ENCODE measurements at places on chromosomes 1 and 21.

- no peak for DNase-seq
Observed at GRCh38 chr1:90605070-90605469, 112.0 kb downstream of the BARHL2 start.

- no peak for DNase-seq
Observed at GRCh38 chr1:210850556-210850955, 283.4 kb downstream of the KCNH1 start.

- no peak for DNase-seq
Observed at GRCh38 chr1:41850029-41850428, 68.7 kb downstream of the HIVEP3 start.

DNA sequence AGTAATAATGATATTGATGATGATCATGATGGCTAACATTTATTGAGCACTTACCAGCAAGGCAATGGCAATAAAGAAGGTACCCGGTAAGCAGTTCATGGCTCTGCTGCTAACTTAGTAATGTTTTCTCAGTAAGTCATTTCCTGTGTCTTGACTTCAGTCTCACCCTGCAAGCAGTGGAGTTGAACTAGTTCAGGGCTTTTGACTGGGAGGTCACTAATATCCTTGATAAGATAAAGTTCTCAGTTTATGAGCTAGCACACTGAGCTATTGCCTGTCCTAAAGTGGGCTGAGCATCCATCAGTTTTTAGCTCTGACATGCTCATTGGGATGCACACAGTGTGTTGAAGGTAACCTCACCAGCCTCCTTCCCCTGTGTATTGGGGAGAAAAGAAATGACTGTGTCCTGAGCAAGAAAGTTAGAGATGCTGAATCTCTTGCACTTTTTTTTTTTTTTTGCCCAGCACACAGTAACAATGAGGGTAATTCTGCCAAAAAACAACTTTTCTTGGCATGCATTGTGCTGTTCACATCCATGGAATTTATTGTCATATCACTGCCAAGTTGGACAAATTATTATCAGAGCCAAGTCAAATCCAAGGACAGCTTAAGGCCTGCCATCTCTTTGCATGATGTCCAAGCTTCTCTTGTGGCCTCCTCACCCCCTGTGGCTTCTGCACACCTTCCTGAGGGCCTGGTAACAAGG is 55.5 kb upstream of the GADD45A start:
- DNase-seq: no peak

DNA sequence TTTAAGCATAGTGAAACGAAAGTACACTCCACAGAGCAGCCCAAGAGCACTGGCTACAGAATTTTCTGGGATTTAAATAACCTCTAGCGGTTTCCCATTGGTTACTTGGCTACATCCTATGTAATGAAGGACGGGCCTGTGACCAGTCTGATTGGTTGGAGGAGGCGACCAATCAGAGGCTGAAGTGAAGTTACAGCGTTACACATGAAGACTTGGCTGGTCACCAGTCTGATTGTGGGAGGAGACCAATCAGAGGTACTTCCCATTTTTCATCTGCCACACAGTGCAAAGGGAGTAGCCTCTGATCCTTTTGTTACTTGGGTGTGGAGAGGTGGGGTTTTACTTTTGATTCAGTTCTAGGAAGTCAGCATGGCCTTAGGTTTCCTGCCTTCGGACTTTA is 142.7 kb upstream of the SERTAD4 start:
- DNase-seq: no peak

- DNase-seq: no peak
Observed at GRCh38 chr1:168673974-168674683, 54.9 kb downstream of the DPT start.

DNA sequence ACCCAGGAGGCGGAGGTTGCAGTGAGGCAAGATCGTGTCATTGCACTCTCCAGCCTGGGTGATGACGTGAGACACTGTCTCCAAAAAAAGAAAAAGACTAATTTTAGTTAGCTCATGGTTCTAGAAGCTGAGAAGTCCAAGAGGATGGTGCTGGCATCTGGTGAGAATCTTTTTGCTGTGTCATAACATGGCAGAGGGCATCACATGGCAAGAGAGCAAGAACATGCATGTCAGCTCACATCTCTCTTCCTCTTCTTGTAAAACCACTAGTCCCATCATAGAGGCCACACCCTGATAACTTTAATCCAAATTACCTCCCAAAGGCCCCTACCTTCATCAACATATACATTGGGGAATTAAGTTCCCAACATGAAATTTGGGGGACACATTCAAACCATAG is 13.8 kb upstream of the CNN3 start:
- DNase-seq: no peak

- no peak for DNase-seq
Observed at GRCh38 chr21:35489389-35489980, 440.4 kb upstream of the RUNX1 start.
